Foreskin keratinocyte (primary cell): ENCODE measurements at places on chromosomes 2 and 18. TPM values are rescaled to one million over a fixed set of nuclear protein-coding genes. Genes with fewer than 3 reads are reported as not detected.

Gene TUBB8B
- total RNA-seq, result 0.27 and 0.67 TPM in 2 replicates

Gene EVA1A
- 29.3 and 30.0 TPM in 2 replicates for total RNA-seq

Gene IHH
- total RNA-seq, result not detected in 2 replicates

Gene CCDC195
- total RNA-seq, result not detected in 2 replicates

Gene LIMS1
- total RNA-seq, result 46.4 and 65.6 TPM in 2 replicates

Gene HAAO
- total RNA-seq, result 0.48 and 0.56 TPM in 2 replicates

Gene SLC30A3
- 0.07 TPM in 1 of 2 replicates, not detected in the other for total RNA-seq

Gene RAB27B
- total RNA-seq, result 2.4 and 4.3 TPM in 2 replicates

Gene RAB6C
- not detected in 2 replicates for total RNA-seq

Gene HNMT
- total RNA-seq, result 0.61 and 1.2 TPM in 2 replicates

Gene OST4
- total RNA-seq, result 368 and 406 TPM in 2 replicates

Gene TMEM127
- total RNA-seq, result 24.7 and 26.1 TPM in 2 replicates

Gene CCT4
- total RNA-seq, result 241 and 251 TPM in 2 replicates

Gene RGPD4
- not detected in 2 replicates for total RNA-seq

Gene C18orf54
- 12.5 and 15.3 TPM in 2 replicates for total RNA-seq

Gene SP5
- total RNA-seq, result 0.07 TPM in 1 of 2 replicates, not detected in the other

Gene TRIM43
- total RNA-seq, result not detected in 2 replicates

Gene MTA3
- total RNA-seq, result 24.5 and 25.7 TPM in 2 replicates

Gene TMEM178A
- not detected in 2 replicates for total RNA-seq

Gene DNAH6
- 0.04 TPM in 1 of 2 replicates, not detected in the other for total RNA-seq

Gene LIPT1
- total RNA-seq, result 3.0 and 3.8 TPM in 2 replicates

Gene TSHZ1
- 8.2 and 9.2 TPM in 2 replicates for total RNA-seq

Gene BOK
- total RNA-seq, result 36.9 and 46.1 TPM in 2 replicates

Gene TMEM17
- 2.3 and 2.5 TPM in 2 replicates for total RNA-seq

Gene SNED1
- total RNA-seq, result not detected in 2 replicates

Gene C2orf66
- total RNA-seq, result 0.14 TPM in 2 replicates

Gene EFEMP1
- 109 and 182 TPM in 2 replicates for total RNA-seq

Gene FAP
- 1.2 and 3.0 TPM in 2 replicates for total RNA-seq

Gene FTCDNL1
- 1.1 and 1.4 TPM in 2 replicates for total RNA-seq

Gene STEAP3
- 23.7 and 30.8 TPM in 2 replicates for total RNA-seq

Gene RIT2
- total RNA-seq, result not detected in 2 replicates

Gene TCF23
- total RNA-seq, result 0.03 and 0.04 TPM in 2 replicates

Gene SCN1A
- not detected in 2 replicates for total RNA-seq

Gene CRYGC
- not detected in 2 replicates for total RNA-seq

Gene GREB1L
- 2.7 and 5.3 TPM in 2 replicates for total RNA-seq

Gene TNS1
- 1.8 and 4.3 TPM in 2 replicates for total RNA-seq

Gene DSG1
- 0.32 and 0.37 TPM in 2 replicates for total RNA-seq

Gene ELOA2
- total RNA-seq, result not detected in 2 replicates

Gene EVX2
- not detected in 2 replicates for total RNA-seq

Gene DPP4
- 0.99 and 2.8 TPM in 2 replicates for total RNA-seq
